Right atrium auricular region (tissue), 2 donors: ENCODE measurements at places on chromosomes 2 and 18.

DNA sequence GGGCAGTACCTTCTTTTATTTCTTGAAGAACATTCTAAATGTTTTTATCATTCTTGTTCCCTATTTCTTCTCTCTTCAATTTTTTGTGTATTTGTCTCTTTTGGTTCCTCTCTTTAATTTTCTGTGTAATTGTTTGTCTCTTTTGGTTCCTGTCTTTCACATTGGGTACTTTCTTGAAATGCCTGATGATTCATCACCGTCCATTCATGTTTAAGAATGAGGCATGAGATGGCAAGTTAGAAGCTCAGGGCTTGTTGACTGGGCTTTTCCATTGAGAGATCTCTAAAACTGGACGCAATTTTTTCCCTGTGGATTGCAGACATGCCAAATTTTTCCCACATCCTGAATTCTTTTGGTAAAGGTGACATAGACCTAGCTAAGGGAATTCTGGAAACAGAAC lies 33.7 kb upstream of the IL1R2 start:
- DNase-seq: no peak
- no peaks in the 10 kb centered on the region for H3K36me3 ChIP-seq
- H3K27me3 ChIP-seq: no peaks in the 10 kb centered on the region
- H3K4me3 ChIP-seq: no peak overlapping the region

DNA sequence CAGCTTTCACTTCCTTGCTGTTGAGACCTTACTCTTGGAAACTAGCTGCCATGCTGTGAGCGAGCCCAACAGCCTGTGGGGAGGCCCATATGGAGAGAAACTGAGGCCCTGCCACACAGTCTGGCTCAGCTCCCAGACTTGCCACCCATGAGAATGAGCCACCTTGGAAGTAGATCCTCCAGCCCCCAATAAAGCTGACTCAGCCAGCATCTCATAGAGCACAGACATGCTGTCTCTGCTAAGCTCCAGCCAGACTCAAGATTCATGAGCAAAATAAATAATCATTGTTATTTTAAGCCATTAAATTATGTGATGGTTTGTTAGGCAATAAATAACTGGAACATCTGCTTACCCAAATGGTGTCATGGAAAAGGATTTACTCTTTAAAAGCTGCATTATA lies 53.6 kb upstream of the DDX18 start:
- H3K36me3 ChIP-seq: no peaks in the 10 kb centered on the region
- H3K27me3 ChIP-seq: no peaks in the 10 kb centered on the region
- no peaks in the 10 kb centered on the region for H3K4me1 ChIP-seq
- no peak for DNase-seq
- H3K4me3 ChIP-seq: no peak overlapping the region

- H3K27me3 ChIP-seq: no peaks in the 10 kb centered on the region
- no peak overlapping the region for H3K4me3 ChIP-seq
- no peaks in the 10 kb centered on the region for H3K4me1 ChIP-seq
- DNase-seq: no peak
Observed at GRCh38 chr2:36245651-36246050, 109.9 kb upstream of the CRIM1 start.

- no peak overlapping the region for H3K4me3 ChIP-seq
- no peak overlapping the region for H3K27ac ChIP-seq
- no peaks in the 10 kb centered on the region for H3K36me3 ChIP-seq
- H3K4me1 ChIP-seq: no peaks in the 10 kb centered on the region
Observed at GRCh38 chr2:144780983-144781382, 261.1 kb upstream of the ZEB2 start.
